ENCODE measurements at places on chromosomes 11 and 22. TPM values are rescaled to one million over a fixed set of nuclear protein-coding genes. Genes with fewer than 3 reads are reported as not detected.

The NPTXR gene
- 36.2 TPM for total RNA-seq

The MMP7 gene
- total RNA-seq, result 171 TPM

The TPBGL gene
- total RNA-seq, result 0.68 TPM

The FAR1 gene
- total RNA-seq, result 24.5 TPM

The MCM5 gene
- total RNA-seq, result 51.8 TPM

The NXPE2 gene
- total RNA-seq, result 0.62 TPM

The VWCE gene
- total RNA-seq, result 4.3 TPM

The KDM4E gene
- not detected for total RNA-seq

The MPEG1 gene
- total RNA-seq, result 3.2 TPM

The ANGPTL5 gene
- 0.57 TPM for total RNA-seq

The VPREB1 gene
- not detected for total RNA-seq

The SMDT1 gene
- 19.1 TPM for total RNA-seq

The PTH gene
- not detected for total RNA-seq

The MS4A4A gene
- 2.1 TPM for total RNA-seq

The PKP3 gene
- 88.4 TPM for total RNA-seq

The SOX10 gene
- total RNA-seq, result 8.1 TPM

The C22orf42 gene
- total RNA-seq, result 1.4 TPM

The MAPK8IP1 gene
- total RNA-seq, result 19.8 TPM

The SLC22A9 gene
- total RNA-seq, result not detected

The PKNOX2 gene
- total RNA-seq, result 12.3 TPM

The SYT8 gene
- total RNA-seq, result 1.7 TPM

The SLC22A6 gene
- total RNA-seq, result not detected

The P2RY2 gene
- 3.5 TPM for total RNA-seq

The HTR3B gene
- not detected for total RNA-seq

The TM7SF2 gene
- total RNA-seq, result 185 TPM

The TBX10 gene
- total RNA-seq, result not detected

The PLXNB2 gene
- 309 TPM for total RNA-seq

The TSSC4 gene
- total RNA-seq, result 40.4 TPM

The SLC22A8 gene
- total RNA-seq, result 0.11 TPM

The MALAT1 gene
- total RNA-seq, result 9,097 TPM

The DDIAS gene
- total RNA-seq, result 1.3 TPM

The WNT11 gene
- 4.1 TPM for total RNA-seq
